ENCODE measurements at places on chromosomes 6 and 20.

DNA sequence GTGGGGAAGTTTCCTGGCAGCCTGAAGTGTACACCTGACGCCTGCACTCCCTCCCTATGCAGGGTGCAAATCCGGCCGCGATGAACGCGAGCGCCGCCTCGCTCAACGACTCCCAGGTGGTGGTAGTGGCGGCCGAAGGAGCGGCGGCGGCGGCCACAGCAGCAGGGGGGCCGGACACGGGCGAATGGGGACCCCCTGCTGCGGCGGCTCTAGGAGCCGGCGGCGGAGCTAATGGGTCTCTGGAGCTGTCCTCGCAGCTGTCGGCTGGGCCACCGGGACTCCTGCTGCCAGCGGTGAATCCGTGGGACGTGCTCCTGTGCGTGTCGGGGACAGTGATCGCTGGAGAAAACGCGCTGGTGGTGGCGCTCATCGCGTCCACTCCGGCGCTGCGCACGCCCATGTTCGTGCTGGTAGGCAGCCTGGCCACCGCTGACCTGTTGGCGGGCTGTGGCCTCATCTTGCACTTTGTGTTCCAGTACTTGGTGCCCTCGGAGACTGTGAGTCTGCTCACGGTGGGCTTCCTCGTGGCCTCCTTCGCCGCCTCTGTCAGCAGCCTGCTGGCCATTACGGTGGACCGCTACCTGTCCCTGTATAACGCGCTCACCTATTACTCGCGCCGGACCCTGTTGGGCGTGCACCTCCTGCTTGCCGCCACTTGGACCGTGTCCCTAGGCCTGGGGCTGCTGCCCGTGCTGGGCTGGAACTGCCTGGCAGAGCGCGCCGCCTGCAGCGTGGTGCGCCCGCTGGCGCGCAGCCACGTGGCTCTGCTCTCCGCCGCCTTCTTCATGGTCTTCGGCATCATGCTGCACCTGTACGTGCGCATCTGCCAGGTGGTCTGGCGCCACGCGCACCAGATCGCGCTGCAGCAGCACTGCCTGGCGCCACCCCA, 1.2 kb downstream of the GPR6 start:
- no peak for DNase-seq

GRCh38 chr6:75794954-75795739, 46.1 kb downstream of the MYO6 start:
- no peak for DNase-seq

DNA sequence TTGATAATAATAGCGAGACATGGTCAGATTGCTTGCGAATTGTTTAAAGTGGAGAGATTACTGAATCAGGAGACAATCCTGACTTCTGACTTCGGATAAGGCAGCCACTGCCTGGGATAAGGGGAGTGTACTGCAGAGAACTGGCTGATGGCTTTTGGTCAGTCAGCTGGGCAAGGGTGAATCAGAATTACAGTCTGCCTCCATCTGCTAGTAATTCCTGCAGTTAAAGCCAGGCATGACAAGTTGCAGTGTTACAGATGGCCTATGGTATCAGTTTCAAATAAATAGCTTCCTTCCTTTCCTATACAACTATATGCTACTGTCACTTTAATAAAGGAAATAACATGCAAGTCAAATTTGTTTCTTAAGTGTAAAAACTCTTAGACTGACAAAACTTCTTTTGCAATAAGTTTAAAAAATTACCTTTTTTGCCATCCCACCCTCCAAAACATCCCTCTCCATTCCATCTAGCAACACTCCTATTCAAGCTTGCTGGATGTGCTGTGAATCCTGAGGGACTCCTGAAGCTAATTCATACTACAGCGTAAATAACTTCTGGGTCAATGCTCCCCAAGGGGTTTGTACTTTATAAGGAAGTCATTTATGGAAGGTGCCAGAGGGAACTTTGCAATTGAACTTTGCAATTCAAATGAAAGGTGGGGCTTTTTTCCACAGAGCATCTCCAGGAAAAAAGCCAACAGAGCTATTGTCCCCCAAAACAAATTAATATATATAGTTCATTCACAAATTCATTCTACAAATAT, 245.2 kb downstream of the ADGRB3 start:
- DNase-seq = no peak

DNA sequence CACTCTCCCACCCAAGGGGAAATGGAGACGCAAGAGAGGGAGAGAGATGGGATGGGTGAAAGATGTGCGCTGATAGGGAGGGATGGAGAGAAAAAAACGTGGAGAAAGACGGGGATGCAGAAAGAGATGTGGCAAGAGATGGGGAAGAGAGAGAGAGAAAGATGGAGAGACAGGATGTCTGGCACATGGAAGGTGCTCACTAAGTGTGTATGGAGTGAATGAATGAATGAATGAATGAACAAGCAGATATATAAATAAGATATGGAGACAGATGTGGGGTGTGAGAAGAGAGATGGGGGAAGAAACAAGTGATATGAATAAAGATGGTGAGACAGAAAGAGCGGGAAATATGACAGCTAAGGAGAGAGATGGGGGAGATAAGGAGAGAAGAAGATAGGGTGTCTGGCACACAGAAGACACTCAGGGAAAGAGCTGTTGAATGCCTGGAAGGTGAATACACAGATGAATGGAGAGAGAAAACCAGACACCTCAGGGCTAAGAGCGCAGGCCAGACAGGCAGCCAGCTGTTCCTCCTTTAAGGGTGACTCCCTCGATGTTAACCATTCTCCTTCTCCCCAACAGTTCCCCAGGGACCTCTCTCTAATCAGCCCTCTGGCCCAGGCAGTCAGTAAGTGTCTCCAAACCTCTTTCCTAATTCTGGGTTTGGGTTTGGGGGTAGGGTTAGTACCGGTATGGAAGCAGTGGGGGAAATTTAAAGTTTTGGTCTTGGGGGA, 754 bp downstream of the TNF start:
- DNase-seq = no peak

DNA sequence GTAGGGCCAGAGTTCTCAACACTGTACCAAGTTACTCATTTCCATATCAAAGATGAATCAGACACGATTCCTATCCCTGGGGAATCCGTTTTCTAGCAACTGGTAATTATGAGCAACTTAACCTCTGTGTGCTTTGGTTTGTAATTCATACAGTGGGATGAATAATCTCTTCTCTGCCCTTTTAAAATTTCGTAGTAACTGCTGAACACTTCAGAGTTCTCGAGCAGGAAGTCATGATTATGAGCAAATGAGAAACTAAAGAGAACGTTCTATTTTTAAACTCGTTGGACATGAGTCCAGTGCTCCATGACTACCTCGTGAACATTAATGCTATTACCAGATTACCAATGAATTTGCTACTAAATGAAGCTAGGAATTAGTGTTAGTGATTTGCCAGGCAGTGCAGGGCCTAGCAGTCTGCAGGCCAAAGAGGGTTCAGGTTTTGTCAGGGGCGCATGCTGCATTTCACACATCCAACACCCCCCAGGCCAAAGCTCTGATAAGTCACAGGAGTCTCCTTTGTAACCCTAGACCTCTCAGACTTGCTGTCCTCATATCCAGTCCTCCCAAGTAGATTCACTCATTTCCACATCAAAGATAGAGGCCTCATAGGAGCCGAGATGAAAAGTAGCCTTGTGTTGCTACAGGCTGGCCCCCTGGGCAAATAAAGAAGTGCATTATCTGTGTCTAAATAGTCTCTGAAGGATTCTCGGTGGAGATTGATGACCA, 45.8 kb upstream of the VSTM2L start:
- DNase-seq = no peak

GRCh38 chr20:63858393-63859165, 2.7 kb upstream of the ABHD16B start:
- DNase-seq = no peak

DNA sequence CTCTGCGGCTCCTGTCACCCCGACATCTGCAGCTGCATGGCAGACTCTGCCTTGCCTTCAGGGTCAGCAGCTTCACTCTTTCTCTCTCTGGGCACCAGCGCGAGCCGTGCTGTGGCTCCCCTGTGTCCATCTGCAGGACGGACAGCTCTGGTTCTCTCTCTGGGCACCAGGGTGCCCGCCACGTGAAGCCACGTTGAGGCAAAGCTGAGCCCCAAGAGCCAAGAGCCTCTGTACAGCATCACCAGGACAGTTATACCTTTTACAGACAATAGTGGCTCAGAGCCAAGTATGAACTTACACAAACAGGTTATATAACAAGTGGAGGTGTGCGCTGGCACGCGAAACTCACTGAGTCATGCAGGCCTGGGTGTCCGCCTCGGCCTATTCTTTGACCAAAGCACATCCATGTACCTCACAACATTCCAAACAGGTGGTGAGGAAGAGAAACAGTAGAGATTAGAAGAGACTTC, 50.8 kb downstream of the FAM50B start:
- DNase-seq = no peak

DNA sequence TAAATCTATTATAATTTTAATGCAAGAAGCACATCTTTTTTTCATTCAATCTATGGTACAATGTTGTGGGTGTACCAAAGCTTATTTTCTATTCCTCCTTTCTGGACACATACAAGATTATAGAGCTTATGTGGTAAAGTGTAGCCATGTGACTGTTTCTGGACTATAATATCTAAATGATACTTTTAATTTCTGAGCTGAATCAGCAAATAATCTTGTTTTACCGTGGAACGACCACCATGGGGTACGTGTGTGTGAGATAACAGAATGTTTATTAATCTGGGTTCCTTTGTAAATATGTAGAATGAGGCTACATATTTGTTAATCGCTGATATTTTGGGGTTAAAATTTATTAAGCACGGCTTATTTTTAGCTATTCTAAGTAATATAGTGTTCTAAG, 111.5 kb upstream of the EYS start:
- DNase-seq = no peak

- no peak for DNase-seq
Observed at GRCh38 chr6:115396112-115396906, 664.4 kb downstream of the FRK start.

DNA sequence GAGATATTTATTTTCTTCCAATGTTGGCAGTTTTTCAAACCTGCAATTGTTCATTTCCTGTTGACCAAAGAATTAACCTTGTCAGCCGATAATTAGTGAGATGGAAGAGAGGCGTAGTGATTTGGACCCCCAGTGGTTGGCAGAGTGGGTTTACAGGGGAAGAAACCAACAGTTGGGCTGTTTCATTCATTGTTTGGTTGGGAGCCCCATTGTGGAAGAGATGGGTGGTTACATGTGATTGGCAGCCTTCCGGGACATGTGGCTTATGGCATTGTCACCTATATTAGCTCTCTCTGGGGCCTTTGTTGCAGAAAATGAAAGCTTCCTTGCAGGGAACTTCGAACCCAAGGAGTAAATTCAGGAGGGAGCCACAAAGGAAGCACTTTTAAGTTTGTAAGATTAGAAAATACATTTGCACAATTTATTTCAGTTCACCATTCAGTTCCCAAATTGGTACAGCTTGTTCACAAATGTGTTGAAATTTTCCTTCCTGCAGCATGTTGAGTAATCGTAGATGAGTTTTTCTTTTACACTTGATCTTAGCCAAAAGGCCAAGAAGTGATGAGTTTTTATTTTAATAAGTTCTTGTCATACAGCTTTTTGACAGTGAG, 50.3 kb upstream of the CDKAL1 start:
- DNase-seq = no peak

GRCh38 chr6:12769556-12770256, 53.1 kb downstream of the PHACTR1 start:
- no peak for DNase-seq

DNA sequence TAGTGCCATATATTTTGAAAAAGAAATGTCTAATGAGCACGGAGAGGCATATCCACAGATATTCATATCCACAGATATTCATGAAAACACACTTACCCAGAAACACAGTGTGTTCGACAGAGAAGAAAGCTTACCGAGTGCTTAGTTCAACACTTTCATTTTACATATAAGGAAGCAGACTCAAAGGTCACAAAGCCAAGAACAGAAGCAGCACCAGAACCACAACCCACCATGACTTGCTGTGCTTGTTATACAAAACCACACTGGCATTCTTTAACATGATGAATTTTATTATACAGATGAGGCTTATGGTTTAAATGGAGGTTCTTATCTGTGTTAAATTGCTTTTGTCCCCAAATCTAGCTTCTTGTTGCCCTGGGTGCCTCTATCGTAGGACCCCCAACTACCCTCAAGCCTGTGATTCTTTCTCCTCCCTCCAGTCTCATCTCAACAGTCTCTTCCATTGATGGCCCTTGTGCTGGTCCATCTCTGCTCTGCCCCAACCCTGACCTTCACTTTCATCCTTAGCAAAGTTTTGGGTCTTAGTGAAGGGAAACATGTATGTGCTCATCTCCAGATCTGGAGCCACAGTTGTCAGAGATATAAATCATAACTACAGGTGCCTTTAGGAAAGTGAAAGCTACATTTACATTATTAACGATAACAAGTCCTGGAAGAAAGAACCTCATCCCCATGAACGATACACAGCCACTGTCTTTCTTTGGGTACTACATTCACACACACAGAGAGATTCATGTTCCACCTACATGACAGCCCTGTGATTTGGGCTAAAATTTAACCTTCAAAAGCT, 40.0 kb downstream of the SF3B5 start:
- DNase-seq = peak; percentile 18

DNA sequence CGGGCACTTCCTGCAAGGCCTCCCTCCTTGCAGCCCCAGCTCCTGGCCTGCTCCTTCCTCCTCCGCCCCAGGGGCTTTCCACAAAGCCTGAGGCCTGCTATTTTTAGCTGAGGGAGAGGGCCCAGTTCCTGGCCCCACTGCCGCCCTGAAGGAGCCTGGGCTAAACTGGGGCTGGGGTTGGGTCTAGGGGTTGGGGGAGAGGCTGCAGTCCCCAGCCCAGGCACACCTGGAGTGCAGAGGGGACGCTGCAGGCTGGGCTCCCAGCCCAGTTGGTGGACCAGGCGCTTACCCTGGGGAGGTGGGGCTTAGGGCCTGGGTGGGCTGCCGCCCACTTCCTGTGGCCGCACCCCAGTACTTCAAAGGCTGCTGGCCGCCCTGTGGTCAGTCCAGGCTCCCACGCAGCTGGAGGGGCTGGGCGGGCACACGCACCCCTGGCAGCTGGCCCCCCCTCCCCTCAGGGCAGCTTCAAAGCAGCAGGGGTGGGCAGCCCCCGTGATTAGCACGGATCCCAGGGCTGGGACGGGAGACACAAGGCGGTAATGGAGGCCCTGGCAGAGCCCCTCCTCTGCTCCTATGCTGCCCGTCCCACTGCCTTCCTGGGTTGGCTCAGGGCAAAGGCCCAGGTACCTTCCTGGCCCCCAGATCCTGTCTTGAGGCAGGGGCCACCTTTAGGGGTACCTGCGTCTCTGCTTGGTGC, 7.1 kb upstream of the ABHD16B start:
- DNase-seq = no peak

DNA sequence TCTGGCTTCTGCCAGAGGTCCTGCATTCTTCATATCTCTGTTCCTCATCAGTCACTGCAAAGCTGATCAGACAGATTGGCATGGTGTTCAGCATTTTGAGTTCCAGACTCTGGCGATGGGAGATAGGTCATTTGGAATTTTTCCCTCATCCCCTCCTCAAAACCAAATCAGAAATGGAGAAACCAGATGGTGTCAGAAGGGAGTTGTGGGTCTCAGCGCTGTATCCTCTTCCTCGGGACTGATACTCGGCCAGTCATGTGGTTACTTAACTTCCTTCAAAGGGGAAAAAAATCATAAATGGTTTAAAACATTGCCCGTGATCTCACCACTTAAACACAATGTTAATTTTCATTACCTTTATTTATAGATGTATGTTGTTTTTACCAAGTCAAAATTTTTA, 75.8 kb downstream of the IGF2R start:
- DNase-seq = no peak
